GM03348 (cell line): ENCODE measurements at places on chromosomes 16 and 17.

DNA sequence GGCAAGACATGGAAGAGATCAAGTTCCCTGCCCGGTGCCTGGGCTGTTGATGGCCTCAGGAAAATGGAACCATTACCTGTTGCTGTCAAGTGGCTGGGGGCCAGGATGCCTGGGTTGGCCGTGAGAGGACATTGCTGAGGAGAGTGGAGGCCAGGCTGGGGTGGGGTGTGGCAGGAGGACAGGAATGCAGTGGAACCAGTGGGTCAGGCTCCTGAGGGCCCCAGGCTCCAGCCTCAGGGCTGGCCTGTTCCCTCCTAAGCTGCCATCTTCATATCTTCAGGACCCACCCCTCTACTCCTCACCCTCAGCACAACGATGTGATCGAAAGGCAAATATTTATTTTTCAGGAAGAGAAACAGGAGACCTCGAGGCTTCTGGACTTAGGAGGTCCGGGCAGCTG lies 8.5 kb upstream of the YPEL3 start:
- DNase-seq, result no peak

DNA sequence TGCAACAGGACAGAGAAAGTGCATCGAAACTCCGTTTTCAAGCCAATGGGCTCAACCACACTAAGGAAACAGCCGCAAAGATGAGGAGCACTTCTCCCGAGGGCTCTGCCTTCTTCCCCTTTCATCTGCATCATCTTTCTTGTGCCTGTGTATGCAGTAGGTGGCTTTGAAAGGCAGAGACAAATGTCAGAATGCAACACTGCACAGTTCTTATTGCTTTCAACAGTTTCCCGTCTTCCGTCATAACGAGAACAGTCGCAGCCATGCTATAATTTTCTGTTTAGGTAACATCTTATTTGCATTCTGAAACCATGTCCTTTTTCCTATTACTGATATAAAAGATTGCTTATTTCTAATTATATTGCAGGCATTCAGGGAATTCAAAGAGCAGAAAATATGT lies 205.2 kb downstream of the SLC39A11 start:
- no peak for DNase-seq

DNA sequence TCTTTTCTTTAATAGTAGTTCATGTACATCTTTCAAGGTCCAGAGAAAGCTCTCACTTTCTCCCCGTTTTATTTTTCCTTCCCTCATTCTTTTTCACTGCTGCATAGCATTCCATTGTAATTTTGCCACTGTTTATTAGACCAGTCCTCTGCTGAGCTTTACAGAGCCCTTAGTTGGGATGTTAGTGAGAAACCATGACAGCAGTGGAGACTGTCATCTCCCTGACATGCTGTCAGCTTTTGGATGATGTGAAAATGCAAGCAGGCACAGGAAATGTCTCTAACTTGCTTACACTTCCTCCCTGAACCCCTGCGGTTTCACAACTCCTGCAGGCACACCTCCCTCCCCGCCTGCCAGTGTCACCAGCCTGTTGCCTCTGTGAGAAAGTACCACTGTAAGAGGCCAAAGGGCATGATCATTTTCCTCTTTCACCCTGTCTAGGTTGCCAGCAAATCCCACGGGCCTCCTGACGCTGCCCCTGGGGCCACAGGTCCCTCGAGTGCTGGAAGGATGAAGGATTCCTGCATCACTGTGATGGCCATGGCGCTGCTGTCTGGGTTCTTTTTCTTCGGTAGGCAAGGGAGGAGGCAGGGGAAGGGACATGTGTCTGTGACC lies at the start of gene ITGAL:
TSS of gene ITGAL (plus strand) at position 415 of the 615 bp plus-strand sequence. CDS start at position 511, 96 bp downstream.
- no peak for DNase-seq

DNA sequence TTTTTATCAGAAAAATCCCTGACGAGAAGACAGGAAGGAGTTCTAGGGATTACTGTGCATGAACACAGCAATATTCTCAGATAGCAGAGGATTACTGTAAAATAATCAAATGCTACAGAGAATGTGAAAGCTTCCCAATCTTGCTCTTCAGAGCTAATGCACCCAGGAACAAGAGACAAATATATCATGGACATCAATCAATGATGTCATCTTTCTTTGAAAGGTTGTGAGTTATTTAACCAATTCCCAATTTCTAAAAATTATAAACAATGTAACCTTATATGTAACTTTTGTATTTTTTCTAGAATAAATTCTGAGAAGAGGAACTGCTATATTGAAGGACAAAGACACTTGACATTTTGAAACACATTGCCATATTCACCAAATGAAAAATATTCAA lies 46.5 kb downstream of the BRD7 start:
- DNase-seq, result no peak

- DNase-seq, result peak; percentile 51
These were observed 716 bp downstream of the TK1 start for GRCh38 chr17:78185981-78186691.

- no peak for DNase-seq
These were observed 45.8 kb downstream of the WDR45B start for GRCh38 chr17:82602487-82602886.

- no peak for DNase-seq
These were observed 1.2 kb downstream of the DDX5 start for GRCh38 chr17:64504769-64505339.

GRCh38 chr16:84630446-84631152 lies 12.7 kb upstream of the COTL1 start:
- no peak for DNase-seq

- no peak for DNase-seq
These were observed 42.9 kb downstream of the BPTF start for GRCh38 chr17:67868176-67868575.

GRCh38 chr16:69393898-69394849 lies 8.4 kb upstream of the TERF2 start:
- no peak for DNase-seq

DNA sequence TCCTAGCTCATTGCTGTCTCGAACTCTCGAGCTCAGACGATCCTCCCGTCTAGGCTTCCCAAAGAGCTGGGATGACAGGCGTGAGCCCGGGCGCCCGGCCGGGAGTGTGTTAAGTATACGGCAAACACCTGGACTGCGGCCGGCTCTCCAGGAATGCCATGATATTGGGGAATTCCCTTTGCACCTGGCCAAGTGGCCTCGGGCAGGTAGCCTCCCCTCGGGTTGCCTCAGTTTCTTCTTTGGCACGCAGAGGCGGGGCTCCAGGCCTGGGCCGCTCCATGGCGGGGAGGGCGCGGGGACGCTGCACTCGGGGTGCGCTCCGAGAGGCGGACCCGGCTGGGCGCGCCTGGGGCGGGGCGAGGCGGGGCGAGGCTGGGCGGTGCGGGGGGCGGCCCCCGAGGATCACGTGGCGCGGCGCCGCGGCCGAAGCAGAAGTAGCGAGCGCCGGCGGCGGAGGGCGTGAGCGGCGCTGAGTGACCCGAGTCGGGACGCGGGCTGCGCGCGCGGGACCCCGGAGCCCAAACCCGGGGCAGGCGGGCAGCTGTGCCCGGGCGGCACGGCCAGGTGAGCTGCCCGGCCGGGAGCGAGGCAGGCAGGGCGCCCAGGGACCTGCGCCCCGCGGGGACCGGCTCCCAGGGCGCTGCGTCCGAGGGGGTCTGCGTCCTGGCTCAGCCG lies at the start of gene PLCG2:
TSS of gene PLCG2 (plus strand) at position 431 of the 675 bp plus-strand sequence. CDS start 6,699 bp downstream, outside the sequence.
- DNase-seq, result peak; percentile 80

- no peak for DNase-seq
These were observed 5.0 kb downstream of the MLLT6 start for GRCh38 chr17:38709864-38710603.

DNA sequence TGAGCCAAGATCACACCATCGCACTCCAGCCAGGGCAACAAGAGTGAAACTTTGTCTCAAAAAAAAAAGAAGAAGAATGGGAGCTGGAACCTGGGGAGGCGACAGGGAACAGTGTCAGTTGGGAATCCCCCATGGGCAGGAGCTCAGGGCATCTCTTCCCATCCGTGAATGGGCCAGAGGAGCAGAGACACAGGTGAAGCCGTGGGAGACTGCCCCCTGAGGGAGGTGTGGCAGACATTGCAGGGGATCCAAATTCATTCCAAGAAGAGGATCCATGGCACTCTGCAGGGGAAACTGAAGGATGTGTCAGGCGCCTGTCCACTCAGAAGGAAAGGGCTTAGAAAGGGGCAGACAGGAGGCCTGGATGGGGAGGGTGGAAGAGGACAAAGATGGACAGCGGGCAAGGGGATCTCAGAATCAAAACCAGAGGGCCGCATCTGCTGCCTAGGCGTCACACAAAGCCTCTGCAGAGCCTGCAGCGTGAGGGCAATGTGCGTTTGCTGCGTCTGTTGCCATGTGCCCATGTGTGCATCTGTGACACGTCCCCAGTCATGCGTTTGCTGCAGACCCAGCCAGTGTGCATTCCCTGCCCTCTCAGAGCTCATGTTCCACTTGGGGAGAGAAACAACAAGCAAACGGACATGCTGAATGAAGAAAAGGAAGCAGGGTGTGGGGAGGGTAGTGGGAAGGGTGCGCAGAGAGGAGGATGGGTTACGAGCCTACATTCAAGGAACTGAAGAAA lies 30.6 kb upstream of the TNRC6C start:
- DNase-seq, result no peak

DNA sequence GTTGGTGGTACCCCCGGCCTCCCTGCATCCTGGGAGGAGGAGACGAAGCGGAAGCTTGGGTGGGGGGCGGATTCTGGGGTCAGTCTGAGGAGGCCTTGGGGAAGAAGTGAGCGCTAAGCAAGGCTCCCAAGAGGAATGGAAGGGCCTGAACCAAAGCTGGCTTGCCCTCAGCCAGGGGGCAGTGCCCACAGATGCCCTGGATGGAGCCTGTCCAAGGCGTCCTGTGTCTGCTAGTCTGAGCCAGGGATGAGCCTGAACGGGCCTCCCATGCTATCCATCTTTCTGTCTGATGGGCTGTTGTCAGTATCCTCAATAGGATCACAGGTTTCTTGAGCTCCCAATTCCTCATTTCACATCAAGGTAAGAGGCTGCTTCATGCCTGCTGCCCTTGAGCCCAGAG lies 122.3 kb upstream of the LHX1 start:
- DNase-seq, result no peak

DNA sequence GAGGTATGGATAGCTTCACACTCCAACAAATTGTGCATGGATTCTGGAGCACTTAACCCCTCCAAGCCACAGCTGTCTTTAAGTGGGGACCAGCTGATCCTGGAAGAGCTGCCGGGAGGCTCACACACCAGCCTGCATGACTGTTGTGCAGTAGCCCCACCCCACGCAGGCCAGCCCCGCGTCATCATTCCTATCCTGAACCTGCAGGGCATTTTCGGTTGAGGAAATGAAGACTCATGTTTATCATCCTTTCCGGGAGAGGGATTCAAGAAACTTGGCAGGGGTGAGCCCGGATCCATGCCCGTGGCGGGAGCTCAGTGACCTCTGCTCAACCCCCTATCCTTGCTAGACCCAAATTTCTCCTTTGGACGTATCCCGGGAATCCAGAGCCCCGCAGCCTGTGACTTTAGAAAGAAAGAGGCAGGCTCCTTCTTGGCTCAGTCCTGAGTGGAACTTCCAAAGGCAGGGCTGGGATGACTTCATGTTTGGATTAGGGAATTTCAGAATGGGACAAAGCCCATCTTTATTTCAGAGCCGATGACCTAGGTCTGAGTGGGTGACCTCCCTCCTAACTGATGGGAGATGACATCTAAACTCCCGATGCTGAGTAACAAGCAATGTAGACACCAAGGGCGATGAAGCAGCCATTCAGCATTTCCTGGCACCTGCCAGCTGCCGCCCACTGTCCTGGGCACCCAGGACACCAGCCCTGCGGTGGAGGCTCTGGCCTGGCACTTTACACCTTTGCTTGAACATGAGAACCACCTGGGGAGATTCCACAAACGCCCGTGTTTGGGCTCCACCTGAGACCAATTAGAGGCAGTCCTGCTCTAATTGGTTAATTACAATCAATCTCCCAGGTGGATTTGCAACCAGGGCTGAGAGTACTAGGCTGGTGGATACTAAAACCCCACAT lies 43.3 kb upstream of the CMIP start:
- peak; percentile 70 for DNase-seq

GRCh38 chr17:21282231-21282630 lies 2.3 kb upstream of the MAP2K3 start:
- DNase-seq, result peak; percentile 89

DNA sequence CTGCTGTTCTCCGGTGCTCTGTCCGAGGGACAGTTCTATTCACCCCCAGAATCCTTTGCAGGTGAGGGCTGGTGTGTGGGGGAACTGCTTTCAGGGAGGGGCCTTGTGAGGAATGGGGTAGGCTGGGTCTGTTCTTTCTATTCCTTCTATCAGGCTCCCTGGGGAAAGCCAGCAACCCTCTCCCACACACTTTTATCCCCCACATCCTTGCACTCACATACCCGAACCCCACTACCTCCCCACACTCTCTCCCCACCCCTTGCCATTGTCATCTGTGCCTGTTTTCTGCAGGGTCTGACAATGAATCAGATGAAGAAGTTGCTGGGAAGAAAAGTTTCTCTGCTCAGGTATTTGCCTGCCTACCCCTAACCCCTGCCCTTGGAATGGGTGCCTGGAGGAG lies 6.4 kb upstream of the TCAP start:
- DNase-seq, result no peak

- no peak for DNase-seq
These were observed 1.5 kb downstream of the TMEM100 start for GRCh38 chr17:55720919-55721836.

- DNase-seq, result no peak
These were observed 4.9 kb downstream of the SHISA9 start for GRCh38 chr16:12906271-12906670.

- DNase-seq, result no peak
These were observed 10.9 kb downstream of the ZNF200 start for GRCh38 chr16:3223913-3224515.

DNA sequence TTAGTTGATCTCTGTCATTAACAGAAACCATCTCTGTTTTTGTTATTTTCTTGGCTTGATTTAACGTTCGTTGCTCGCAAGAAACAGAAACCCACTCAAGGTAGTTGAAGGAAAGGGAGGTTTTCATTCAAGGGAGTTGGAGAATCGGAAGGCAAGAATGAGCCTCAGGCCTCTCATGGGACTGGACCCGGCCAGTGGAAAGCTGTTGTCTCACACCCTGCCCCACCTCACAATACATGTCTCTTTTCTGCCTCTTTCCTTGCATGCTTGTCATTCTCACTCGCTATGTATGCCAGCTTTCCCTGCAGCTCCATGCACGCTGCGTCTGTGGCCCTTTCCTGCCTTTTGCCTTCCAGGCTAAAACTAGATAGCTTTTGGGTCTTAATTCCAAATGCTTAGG lies 18.3 kb downstream of the DCAF7 start:
- no peak for DNase-seq

GRCh38 chr17:19378416-19379360 lies at the start of gene MAPK7:
Gene MAPK7 (plus strand): TSS chr17:19378498. CDS start chr17:19378901, 403 bp downstream.
- DNase-seq, result no peak

DNA sequence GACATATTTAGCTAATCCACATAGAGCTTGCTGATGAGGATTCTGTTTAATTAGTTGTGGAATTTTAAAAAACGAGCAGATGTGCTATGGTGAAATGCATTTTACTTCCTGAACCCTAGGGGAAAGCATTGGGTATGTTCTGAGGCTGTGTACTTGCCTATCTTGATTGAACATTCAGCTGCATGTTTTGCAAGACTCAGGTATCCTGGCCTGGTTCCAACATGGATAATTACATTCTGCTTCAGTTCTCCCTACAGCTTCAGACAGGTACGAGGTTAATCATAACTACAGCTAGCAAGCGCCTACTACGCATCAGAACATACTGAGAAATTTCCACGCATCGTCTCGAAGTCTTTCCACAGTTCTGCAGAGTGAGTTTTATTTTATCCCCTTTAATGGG lies 77.0 kb downstream of the HS3ST2 start:
- no peak for DNase-seq
